ENCODE measurements at places on chromosomes 1 and 21.

DNA sequence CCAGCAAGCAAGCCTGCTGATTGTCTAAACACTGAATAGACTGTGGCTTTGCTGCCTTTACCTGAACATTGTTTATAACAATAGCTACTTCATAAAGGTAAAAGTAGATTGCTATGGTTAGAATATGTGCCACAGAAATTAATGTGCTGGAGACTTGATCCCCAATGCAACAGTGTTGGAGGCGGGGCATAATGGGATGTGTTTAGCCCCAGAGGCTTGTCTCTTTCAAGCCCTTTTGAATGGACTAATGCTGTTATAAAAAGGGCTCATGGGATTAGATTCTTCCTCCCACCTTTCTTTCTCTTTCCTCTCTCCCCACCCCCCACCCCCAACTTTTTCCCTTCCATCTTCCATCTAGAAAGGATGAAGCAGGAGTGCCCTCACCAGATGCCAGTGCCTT, 80.2 kb upstream of the PPP2R5A start:
- no peak for DNase-seq

DNA sequence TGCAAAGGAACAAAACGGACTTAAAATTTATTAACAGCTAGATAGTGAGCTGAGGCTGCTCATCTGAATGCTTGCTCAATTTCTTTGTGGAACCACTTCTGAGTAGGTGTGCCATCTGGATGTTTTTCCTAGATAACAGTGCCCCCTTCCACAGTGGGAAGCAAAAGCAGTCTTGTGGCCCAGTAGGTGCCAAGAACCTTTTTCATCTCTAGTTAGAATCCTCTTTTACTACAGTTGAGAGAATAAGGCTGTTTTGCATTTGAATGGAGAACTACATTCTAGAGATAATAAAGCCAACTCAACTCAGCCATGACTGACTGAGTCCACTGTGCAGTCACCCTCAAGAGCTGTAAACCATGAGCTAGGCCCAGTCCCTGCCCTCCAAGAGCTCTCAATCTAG, 13.3 kb downstream of the F3 start:
- no peak for DNase-seq

GRCh38 chr1:31977385-31978131, 36.1 kb upstream of the KHDRBS1 start:
- no peak for DNase-seq

DNA sequence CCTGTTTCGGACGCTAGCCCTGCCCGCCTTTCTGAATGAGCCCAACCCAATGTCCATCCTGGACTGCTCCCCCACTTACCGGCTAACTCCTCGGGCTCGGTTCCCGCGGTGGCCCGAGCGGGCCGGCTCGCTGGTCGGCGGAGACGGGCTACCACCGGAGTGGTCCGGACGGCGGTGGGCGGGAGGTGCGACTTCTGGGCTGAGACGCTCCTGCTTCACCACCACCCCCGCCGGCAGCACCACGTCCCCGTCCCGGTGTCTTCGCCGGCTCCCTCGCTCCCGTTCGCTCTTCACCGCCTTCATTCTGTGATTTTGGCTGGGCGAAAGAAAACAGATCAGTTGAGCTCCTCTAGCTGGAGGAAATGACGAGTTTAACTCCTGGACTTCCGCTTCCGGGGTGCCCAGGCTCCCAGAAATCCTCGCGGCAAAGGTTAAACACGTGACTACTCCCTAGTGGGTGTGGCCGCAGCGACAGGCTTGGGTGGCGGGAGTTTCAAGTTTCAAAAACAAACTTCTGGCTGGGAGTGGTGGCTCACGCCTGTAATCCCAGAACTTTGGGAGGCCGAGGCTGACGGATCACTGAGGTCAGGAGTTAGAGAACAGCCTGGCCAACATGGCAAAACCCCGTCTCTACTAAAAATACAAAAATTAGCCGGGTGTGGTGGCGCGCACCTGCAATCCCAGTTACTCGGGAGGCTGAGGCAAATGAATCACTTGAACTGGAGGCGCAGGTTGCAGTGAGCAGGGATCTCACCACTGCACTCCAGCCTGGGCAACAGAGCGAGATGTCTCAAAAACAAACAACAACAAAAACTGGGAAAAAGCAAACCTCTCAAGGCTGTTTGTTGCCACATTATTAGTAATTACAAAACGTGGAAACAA, at the start of gene SNIP1:
Gene SNIP1, minus strand, starts transcription at position 367 of the 882 bp plus-strand sequence. Its CDS starts 64 bp downstream, at position 303.
- DNase-seq, result peak; percentile 72

DNA sequence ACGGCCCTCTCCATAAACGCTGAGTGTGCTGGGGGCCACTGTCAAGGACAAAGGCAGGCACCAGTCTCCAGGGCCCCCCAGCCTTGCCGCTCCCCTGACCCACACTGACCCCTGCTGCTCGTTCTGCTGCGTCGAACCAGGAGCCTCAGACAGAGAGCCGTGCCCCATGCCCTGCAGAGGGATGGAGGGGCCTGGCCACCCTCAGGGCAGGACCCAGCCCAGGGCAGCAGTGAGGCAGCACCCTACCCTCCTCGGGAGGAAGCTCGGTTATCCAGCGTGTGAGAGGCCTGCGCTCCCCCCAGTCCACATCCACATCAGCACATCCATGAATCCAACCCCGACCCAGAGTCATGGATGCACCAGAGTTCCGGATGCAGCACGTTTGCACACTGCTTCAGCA, 15.1 kb downstream of the WDR4 start:
- DNase-seq, result no peak

GRCh38 chr1:210447456-210448057, 118.9 kb downstream of the HHAT start:
- DNase-seq, result no peak

GRCh38 chr1:164648636-164649035, 89.7 kb downstream of the PBX1 start:
- no peak for DNase-seq

- peak; percentile 2 for DNase-seq
These were observed 26.7 kb upstream of the RPTN start for GRCh38 chr1:152185544-152186391.

- DNase-seq, result no peak
These were observed 2.2 kb downstream of the PIGV start for GRCh38 chr1:26789931-26790330.

- no peak for DNase-seq
These were observed 85.0 kb downstream of the FNBP1L start for GRCh38 chr1:93532780-93533378.

GRCh38 chr1:238465449-238465848, 574.7 kb upstream of the ZP4 start:
- no peak for DNase-seq

DNA sequence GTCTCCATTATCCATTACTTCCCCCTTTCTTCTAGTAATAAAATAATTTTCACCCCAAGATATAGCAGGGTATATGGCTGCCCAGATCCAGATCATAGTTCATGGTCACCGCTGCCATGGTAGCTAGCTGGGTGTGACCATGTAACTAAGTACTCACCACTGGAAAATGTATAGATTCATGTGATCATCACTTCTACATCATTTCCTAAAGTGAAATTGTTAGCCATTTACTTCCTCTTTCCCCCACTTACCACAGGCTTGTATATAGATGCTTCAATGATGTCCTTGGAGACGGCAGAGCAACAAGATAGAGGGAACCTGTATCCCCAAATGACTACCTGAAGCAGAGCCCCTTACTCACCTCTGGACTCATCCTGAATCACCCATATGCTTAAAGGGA, 22.7 kb upstream of the EYA3 start:
- DNase-seq, result no peak

- no peak for DNase-seq
These were observed at the start of gene RAB25 for GRCh38 chr1:156060937-156061636. Gene RAB25, plus strand, starts transcription at chr1:156061160. Its CDS starts 241 bp downstream, at chr1:156061401.

DNA sequence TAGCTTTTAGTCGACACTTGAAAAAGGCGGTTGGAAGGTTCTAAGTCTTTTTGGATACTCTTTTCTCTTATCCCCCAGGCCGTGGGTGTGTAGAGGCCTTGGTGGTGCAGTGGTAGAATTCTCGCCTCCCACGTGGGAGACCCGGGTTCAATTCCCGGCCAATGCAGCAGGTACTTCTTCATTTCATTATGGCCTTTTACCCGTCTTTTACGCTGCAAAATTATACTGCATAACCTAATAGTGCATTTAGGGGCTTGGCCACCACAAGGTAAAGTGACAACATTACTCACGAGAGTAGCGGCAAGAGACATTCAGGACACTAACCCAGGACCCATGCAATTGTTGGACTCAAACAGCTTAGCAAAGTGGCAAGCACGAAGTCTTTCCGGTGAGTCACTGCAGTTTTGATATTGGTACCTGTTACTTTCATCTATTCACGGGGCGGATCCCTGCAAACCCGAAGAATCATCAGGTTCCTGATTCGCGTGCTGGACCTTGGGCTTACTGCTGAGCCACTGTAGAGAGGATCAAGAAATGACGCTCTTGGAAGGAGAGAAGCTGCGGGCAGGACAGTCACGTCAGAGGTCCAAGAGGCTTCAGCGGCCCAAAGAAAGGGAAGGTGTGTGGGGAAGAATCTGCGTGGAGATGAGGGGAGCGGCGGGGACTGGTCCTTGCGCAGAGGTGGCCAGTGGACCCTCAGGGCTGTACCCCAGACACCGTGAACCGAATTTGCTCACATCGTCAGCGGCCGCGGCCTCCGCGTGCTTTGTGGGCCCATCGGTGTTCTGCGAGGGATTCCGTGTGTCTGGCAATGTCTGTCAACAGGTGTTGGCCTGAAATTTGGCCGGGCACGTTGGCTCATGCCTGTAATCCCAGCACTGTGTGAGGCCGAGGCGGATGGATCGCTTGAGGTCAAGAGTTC, 12.9 kb upstream of the RNU1-4 start:
- DNase-seq, result peak; percentile 20

DNA sequence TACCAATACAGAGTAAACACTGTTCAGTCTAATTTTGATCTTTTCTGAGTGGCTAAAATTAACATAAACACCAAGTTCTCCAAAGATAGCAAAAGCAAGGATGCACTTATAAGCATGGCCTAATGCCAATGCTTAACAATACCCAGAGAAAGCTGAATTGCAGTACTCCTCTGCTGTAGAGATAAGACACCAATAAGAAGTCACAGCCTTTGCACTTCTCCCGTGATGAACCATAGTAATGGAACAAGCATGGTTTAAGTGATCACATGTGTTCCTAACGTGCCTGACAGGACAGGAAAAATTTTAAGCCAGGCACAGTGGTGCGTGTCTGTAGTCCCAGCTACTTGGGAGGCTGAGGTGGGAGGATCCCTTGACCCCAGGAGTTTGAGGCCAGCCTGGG, 5.6 kb downstream of the PRDX1 start:
- DNase-seq, result no peak

DNA sequence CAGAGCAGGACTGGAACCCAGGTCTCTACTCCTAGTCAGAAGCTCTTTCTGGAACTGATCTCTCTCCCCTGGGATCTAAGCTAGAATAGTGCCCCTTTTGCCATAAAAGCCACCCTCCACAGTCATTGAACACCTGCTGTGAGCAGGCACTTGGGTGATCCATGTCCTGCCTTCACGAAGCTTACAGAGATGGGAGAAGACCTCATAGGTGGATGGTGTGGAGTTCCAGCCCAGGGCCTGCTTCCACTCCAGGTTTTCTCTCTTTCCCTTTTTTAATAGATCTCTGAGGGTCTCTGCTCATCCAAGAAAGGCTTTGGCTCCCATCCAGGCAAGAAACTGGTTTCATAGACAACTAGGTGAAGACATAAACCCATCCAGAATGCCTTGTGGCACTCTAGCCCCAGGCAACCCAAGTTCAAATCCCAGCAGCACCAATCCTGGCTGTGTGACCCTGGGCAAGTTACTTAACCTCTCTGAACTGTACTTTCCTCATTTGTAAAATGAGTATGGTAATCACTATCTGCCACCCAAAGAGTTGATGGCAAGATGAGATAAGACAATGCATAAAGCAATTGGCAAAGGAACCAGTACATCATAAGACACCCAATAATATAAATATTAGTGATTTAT, 46.4 kb upstream of the TMEM51 start:
- no peak for DNase-seq

DNA sequence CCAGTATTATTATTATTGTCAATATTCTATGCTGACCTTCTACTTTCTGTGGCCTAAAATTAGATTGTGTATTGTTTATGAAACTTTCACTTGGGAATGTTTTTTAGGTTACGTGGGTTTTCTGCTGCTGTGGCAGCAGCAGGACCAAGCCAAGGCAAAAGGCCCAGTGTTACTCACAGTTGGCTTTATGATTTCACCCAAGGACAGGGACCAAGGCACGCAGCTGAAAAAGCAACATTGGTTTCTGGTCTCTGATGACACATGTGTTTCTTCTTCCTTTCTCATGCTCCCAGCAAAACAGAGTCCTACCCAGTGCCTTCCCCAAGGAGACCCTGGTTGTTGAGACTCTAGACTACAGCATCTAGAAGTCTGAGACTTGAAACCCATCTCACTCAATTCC, 413.7 kb downstream of the SETD4 start:
- no peak for DNase-seq

GRCh38 chr1:245334827-245335490, 180.2 kb downstream of the KIF26B start:
- DNase-seq, result no peak

DNA sequence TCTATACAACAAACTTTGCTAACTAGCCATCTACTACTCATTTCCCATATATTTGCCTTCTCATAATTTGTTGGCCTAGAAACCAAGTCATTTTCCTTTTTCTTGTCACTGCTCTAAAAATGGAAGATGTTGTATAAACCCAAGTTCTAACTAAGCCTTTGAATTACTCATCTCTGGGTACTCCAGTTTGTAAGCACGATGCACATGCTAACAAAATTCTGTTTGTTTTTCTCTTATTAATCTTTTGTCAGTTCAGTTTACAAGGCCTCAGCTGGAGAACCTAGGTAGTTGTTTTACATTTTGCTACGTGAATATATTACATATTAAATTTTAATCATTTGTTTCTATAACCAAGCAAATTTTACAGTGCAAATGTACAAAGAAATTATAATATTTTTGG, 663.2 kb upstream of the RGS18 start:
- no peak for DNase-seq

- DNase-seq, result no peak
These were observed 37.9 kb upstream of the SLC19A1 start for GRCh38 chr21:45580181-45580575.

GRCh38 chr1:59693406-59693805, 121.3 kb upstream of the HOOK1 start:
- no peak for DNase-seq

Measured in stimulated activated CD4-positive, alpha-beta T cell treated with anti-CD3 and anti-CD28 coated beads, Interleukin-1b, Interleukin-23, amount 100 ng/mL, for 4 hours (primary cell).